ENCODE measurements at places on chromosomes 2 and 18. TPM values are rescaled to one million over a fixed set of nuclear protein-coding genes. Genes with fewer than 3 reads are reported as not detected.
A peak's percentile ranks its signal among the peaks of the same experiment; 100 is the strongest.

LYG1 gene
- 0.88 TPM for total RNA-seq

TRMT61B gene
- total RNA-seq: 18.9 TPM

SNED1 gene
- total RNA-seq: 127 TPM

MYOM1 gene
- total RNA-seq: 1.8 TPM

ZAP70 gene
- total RNA-seq: under 0.01 TPM

UGT1A6 gene
- total RNA-seq: not detected

NT5C1B gene
- not detected for total RNA-seq

RIT2 gene
- not detected for total RNA-seq

DNA sequence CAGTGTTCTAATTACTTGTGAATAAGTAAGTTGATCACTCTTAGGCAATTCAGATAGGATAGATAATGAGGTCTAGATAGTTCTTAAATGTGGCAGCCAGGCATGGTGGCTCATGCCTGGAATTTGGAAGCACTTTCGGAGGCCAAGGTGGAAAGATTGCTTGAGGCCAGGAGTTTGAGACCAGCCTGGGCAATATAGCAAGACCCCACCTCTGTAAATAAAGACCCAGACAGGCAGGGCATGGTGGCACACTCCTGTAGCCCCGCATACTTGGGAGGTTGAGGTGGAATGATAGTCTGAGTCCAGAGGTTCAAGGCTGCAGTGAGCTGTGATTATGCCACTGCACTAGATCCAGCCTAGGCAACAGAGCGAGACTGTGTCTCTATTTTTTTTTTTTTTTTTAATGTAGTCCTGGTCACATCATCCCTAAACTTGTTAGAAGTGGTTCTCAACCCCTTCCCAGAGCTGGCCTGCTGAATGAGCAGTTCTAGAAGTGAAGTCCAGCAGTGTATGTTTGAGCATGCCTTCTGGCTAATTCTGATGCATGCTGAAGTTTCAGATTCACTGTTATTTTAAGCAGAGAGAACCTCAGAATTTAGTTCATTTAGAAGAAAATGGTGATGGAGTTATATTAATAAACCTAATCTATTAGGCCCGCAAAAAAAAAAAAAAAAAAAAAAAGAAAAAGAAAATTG is 306.2 kb downstream of the PRKCE start:
- no peak for DNase-seq

DNA sequence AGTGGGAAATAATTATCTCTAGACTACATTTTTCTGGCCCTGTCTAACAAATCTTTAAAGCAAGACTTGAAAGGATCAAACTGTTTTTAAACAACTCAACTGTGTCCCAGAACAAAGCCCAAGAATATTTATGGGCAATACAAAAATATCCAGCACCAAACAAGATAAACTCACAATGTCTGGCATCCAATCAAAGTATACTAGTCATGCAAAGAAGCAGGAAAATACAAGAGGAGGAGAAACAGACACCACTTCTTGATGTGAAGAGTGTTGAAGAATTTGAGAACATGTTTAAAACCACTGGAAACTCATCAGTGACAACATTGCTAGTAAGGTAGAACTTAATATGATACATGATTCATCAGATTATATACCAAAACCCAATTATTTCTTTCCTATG is 66.1 kb upstream of the CDC42EP3 start:
- DNase-seq: no peak

DNA sequence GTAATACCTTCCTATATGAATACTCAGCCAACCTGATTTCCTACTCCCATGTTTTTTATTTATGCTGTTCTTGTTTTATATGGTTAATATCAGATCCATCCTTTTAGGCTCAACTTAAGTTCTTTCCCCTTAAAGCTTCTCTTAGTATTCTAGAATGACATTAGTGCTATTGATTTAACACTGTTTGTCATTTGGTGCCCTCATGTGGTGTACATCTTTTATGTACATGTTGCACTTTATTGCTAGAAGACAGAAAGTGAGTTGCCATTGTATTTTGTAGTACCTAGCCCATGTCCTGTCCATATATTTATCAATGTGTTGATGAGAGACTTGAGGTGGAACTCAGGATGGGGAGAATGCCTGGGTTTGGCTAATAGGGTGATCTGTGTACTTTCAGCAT is 2.5 kb downstream of the HTRA2 start:
- peak; percentile 92 for DNase-seq

DNA sequence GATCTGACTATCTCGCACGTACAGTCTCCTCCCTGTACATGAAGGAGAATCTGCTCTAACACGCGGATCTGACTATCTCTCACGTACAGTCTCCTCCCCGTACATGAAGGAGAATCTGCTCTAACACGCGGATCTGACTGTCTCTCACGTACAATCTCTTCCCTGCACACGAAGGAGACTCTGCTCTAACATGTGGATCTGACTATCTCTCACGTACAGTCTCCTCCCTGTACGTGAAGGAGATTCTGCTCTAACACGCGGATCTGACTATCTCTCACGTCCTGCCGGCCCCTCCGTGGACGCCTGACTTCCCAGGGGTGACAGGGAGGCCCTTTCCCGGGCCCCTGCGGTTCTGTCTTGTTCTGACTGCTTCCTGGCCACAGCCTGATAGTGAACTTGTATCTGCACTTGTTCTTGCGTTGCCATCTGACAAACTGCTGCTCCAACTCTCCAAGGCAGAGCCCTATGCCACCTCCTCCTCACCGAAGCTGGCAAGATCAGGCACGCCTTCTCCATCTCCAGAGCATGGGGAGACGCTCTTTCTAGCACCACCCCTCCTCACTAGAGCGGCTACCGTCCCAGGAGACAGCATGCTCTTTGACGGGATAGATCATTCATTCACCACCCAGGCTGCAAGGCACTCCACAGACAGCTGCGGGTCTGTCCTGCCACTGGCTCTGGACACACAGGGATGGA is 238.6 kb downstream of the TWIST2 start:
- no peak for DNase-seq

GRCh38 chr2:237297421-237298150 is 116.4 kb downstream of the COL6A3 start:
- no peak for DNase-seq

DNA sequence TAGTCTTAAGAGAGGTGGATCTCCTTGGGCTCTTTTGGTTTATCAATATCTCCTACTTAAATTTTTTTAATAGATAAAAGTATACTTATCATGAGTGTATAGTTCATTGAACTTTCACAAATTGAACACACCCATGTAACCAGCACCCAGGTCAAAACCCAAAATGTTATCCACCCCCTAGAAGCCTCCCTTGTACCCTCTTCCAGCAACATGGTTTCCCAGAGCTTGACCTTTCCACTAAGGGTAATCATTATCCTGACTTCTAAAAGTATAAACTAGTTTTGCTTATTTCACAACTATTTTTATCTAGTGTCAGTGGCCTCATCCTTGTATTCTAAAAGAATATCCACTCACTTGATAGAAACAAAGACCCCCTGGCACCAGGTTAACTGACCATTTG is 106.8 kb downstream of the MDH1 start:
- DNase-seq: no peak

DNA sequence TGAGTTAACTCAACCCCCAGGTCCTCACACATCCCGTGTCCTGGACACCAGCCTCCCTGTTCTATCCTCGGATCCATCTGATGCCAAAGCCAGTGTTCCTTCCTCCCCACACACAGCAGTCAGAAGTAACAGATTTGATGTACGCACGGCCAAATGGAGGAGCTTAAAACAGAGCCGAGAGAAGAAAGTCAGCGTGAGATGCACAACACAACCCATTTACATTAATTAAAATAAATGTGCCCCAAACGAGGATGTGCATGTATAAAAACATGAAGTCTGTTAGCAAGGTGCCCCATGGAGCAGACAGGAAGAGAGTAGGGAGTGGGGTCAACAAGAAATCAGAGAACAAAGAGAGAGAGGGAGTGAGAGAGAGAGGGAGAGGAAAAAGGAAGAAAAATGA is 191.2 kb downstream of the HAUS1 start:
- no peak for DNase-seq

GRCh38 chr2:232476045-232476444 is 11.6 kb downstream of the ECEL1 start:
- DNase-seq: peak; percentile 51

DNA sequence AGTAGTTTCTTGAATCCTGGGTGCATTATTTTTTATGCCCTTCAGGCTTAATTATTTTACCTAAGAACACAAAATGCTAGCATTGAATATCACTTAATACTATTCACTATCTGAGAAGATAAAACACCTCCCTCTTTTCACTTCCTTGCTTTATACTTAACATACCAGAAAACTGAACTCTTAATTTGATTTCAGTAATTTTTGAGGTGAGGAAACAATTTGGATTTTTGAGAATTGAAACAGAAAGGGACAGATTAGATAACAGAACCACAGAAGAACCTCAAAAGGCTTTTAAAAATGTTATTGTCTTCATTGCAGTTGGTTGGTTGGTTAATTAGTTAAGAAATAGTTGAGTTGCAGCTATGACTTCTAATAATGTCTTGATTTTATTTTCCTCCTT is 69.5 kb downstream of the GPD2 start:
- DNase-seq: no peak

DNA sequence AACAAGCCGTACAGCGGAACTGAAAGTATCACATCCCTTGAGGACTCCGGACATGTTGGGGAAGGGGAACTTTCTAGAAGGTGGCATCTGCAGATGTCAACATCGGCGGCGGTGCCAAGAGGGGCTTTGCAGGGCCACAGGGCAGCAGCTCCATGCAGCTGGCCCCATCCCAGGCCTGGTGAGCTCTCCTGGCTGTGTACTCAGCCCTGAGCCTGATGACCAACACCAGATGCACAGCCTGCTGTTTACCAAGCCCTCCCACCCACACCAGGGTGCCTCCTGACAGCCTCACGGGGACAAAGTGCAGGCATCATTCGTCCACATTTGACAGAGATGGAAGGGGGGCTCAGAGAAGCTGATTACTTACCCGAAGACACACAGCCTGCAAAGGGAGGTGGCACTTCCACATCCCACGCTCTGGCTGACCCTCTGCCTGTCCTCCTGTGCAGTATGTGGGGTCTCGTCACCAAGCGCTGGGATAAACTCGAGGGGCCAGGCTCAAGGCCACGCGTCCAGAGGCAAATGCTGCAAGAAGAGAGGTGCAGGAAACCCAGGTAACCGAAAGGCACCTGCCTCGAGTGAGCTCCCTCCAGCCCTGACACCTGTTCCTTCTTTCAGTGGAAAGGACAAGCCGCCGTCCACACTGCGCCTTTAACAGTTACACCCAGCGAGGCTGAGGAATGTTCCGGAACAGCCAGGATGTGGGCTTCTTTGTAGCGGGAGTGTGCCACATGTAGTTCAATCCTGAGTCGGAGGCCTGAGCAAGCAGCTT is 69.0 kb upstream of the ASAP2 start:
- no peak for DNase-seq

- DNase-seq: no peak
Observed at GRCh38 chr2:226508683-226509082, 290.9 kb downstream of the IRS1 start.

- DNase-seq: no peak
Observed at GRCh38 chr2:189300916-189301315, 121.4 kb upstream of the COL5A2 start.

GRCh38 chr2:75337619-75338018 is 138.3 kb upstream of the TACR1 start:
- no peak for DNase-seq

DNA sequence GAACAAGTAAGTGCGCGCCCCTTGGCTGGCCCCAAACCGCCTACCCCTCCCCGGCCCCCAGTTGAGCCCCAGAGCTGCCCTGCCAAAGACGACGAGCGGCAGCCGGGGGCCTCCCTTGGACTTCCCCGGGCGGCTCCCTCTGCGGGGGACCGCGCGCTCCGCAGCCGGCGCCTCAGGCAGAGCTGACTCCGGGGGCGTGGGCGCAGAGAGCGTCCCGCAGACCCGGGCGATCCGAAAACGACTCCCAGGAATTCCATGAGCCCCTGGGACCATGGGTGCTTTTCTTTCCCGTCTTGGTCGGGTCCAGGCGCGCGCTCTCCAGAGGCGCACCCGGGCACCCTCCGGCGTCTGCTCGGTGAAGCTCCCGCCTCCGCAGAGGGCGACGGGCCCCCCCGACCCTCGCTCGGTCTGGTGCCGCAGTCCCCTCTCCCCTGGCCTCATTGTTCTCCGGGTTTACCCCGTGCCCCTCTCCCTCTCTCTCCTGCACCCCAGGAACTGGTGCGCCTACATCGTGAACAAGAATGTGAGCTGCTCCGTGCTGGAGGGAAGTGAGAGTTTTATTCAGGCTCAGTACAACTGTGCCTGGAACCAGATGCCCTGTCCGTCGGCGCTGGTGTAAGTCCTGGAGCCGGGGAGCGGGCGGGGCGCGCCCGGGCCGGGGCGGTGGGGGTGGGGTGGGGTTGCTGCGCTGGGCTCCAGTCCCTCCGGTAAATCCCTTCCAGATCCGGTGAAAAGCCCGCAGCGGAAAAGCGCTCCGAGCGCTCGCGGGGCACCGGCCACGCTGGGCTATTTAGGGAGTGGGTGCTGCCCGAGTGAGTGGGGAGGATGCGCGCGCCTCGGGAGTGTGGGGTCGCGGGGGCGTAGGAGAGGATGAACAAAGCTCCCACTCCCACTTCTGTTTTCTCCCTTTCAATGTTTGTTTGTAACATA is 776 bp downstream of the EMILIN2 start:
- DNase-seq: peak; percentile 93

GRCh38 chr2:199364153-199364552 is 93.6 kb downstream of the SATB2 start:
- no peak for DNase-seq

DNA sequence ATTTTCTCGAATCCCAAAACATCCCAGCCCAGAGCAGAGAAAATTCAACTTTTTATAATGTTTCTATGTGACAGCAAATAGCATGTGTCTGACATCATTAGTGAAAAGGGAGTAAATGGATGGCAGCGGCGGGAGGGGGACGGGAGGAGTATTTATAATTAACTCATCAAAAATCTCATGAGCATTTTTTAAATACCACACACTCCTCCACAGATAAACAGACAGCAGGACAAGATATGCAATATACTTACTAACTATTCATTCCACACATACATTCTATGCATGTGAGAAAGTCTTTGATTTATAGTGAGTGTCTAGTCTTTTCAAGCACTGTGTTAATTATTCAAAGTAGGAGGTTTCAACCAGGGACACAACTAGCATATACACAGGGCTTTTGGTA is 107.6 kb downstream of the LRP2 start:
- DNase-seq: no peak

DNA sequence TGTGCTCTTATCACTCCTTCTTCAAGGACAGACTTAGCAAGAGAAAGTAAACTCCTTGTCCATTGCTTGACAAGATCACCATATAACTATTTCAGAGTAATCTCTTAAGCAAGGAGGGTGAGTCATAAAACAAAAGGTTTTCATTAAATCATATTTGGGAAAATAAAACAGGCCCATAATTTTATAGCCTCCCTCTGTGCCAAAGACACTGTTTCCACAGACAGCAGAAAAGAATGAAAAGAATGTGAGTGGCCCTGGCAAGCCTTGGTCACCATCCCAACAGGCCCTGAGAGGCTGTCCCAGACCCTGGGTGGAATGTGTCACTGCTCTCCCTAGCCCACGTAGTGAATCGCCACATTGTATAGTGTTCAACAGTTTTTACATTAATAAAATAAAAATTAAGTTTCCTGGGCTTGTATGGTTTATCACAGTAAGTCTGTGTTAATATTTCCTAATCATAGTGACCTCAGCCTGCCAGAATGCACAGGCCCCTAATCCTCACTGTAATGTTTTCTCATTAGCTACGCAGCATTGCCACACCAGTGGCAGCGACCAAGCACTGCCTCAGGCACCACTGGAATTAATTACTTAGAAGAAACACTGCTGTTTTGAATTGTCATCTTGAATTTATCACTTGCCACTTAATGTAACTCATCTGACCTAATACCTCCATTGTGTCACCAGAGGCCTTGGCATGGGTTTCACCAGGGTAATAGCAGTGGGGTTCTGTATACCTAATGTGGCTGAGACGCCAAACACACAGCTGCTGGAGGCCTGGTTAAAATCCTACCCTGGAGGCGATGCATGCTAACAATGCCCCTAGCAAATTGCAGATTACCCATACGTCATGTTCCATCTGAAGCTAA is 401.9 kb downstream of the LNPK start:
- no peak for DNase-seq
